Naive thymus-derived CD4-positive, alpha-beta T cell (primary cell): ENCODE measurements at places on chromosomes 3 and 15.

GRCh38 chr3:126412841-126413692 lies 18.4 kb downstream of the CFAP100 start:
- no peak for DNase-seq

DNA sequence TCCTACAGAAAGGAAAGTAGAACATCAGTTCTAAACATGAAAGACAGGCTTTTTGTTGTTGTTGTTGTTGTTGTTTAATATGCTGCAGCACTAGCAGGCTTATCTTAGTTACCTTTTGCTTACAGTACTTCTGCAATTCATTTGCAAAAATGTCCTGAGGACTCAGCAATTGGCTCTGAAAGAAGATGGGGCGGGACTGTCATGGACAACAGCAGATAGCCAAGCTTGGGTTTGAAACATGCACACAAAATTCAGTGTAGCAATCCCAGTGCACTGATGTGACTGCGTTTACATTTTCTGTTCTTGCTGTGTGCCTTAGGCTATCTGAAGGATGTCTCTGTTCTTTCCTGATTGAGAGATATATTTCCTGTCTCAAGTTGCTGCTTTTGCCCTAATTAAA lies 9.2 kb downstream of the UNC13C start:
- no peak for DNase-seq

DNA sequence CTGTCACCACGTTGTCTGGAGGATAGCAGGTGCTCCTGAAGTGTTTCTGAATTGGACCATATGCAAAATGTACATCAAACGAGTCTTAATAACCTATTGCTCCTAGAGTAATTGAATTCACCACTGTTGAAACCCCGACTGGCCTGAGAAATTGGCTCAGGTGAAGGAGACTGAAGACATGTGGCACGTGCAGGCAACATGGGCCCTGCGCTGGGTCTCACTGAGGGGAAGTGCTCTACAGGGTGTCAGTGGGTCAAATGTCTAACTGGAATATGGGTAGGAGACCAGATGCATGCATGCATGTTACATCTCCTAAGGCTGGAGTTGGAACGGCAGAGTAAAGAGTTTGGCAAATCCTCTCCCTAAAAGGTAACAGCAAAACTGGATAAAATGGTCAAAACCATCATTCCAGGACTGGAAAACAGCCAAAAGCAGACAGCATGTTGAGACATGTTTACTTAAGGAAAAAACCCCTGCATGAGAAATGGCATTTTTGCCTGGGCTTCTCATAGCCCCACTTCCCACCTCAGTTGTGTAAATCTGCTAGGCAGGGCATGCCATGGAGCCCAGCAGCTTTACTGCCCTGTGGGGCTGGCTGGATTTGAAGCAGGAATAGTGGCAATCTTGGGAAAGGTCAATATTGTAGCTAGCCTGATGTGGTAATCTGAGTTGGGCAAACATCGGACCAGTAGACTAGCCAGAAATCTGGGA lies 131.3 kb downstream of the TJP1 start:
- DNase-seq = no peak

DNA sequence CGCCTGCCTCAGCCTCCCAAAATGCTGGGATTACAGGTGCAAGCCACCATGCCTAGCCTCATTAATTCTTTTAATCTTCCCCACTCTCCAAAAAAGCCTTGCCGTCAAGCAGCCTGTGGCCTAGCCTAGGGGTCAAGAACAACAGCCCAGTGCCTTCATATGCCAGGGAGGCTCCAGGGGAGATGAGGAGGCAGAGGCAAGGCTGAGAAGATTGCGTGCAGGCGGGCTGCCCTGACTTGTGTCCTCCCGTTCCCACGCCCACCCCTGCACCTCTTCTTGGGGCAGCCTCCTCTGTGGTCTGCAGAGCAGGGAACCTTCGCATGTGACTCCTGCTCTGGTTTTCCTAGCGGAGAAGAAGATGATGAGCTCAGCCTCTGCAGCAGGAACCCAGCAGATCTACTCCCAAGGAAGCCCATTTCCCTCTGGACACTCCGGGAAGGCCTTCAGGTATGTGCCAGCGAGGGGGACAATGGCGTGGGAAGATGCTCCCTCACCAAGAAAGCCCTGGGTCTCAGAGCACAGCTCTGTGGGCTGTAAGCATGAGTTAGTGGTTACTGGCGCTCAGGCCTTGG lies 118.5 kb upstream of the ABHD17C start:
- no peak for DNase-seq

DNA sequence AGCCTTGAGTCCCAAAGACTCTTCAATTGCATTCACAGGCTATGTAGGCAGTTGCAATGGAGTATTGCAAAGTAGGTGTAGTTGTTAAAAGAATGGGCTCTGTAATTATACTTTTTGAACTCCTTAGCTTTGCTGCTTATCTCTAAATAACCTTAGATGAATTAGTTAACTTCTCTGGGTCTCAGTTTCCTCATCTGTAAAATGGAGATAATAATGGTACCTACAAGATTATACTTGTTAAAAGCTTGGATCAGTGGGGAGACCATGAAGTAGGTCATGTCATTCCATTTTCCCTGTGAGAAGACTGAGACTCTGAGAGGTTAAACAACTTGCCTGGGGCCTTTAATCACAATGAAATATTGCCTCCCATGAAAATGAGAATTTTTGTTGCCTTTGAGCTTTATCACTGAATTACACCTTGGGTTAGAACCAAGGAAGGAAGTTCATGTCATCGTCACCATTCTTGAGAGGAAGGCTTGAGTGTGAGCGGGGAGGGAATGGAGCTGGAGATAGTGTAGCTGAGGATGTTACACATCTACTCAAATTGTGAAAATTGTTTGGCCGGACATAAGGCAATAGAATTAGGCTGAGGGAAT lies 38.1 kb downstream of the CTDSPL start:
- DNase-seq = no peak

DNA sequence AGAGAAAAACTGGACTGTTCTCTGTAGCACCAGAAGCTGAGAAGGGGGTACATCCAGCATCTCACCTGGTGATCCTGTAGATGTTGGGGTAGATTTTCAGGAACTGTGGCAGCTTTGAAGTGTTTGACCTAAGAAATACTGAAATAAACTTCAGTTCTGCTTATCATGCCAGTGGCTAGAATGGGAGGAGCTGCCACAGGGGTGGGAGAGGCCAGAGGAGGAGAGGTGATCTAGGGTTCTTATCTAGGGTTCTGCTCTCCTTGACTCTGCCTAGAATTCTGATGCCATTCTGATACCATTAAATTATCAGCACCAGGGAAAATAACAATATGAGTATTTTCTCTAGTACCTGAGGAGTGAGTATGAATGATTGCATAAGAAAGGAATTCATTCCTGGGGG lies 10.2 kb upstream of the CPOX start:
- no peak for DNase-seq

DNA sequence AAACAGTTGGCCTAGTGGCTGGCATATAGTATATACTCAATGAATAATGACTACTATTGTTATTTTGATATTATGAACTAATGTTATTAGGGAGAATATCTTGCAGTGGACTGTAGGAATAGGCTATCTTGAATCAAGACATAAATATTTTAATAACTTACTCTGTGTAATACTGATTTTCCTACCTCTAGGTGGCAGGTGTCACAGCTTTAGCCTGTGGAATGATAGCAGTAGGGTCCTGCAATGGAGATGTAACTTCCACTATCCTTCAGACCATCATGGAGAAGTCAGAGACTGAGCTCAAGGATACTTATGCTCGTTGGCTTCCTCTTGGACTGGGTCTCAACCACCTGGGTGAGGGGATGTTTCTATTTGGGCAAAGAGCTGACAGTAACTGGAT lies 6.5 kb downstream of the PSMD2 start:
- no peak for DNase-seq

- no peak for DNase-seq
These were observed 25.5 kb upstream of the FGD5 start for GRCh38 chr3:14793126-14793857.

DNA sequence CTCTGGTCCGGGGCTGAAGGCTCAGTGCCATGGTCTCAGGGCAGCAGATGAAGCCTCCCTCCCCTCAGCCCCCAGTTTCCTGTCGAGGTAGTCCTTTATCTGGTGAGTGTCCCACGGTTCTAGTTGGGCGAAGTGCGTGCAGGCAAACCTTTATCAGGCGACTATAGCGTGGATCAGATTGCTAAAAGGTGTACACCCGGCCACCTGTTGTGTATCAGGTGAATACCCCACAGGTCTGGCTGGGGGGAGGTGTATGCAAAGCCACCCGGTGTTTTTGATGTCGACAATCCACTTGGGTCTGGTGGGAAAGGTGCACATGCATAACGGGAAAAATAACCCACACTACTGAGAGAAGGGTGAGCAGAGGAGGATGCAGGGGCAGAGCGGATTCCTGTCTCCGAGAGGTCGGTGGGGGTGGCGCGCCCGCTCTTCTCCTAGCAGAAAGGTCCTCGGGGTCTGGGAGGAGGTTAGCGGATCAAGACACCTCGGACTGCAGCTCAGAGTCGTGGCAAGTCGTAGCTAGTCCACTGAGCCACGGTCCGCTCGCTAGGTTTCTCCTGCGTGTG lies 507 bp downstream of the SLC12A6 start:
- DNase-seq = no peak
